Mesenchymal stem cell (in vitro differentiated cells and primary cell): ENCODE measurements at places on chromosomes 16 and 17.
A peak's percentile ranks its signal among the peaks of the same experiment; 100 is the strongest.

DNA sequence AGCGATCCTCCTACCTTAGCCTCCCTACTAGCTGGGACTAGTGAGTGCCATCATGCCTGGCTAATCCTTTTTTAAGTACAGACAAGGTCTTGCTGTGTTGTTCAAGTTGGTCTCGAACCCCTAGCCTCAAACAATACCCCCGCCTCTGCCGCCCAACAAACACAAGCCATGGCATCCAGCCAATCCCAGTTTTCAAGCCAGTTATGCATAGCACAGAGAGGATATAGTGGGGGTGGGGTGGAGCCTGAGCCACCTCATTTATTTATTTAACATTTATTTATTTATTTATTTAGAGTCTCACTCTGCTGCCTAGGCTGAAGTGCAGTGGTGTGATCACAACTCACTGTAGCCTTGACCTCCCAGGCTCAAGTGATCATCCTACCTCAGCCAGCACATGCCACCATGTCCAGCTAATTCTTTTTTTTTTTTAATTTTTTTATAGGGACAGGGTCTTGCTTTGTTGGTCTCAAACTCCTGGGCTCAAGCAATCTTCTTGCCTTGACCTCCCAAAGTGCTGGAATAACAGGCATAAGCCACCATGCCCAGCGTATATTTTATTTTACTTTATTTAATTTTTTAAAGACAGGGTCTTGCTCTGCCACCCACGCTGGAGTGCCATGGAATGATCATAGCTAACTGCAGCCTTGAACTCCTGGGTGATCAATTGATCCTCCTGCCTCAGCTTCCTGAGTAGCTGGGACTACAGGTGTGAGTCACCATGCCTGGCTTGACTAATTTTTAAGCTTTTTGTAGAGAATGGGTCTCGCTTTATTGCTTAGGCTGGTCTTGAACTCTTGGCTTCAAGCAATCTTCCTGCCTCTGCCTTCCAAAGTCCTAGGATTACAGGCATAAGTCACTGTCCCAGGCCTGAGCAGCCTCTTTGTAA is 26.2 kb upstream of the KLHL11 start:
- DNase-seq = no peak

GRCh38 chr16:24729243-24729950 is at the start of gene TNRC6A:
TSS of gene TNRC6A (plus strand) at chr16:24729651. CDS start at chr16:24729842, 191 bp downstream.
- DNase-seq = peak; percentile 93

GRCh38 chr17:18267927-18268711 is 7.7 kb downstream of the MIEF2 start:
- DNase-seq = peak; percentile 34

- peak; percentile 44 for DNase-seq
Observed at GRCh38 chr17:64183815-64184214, 53.9 kb upstream of the ERN1 start.

GRCh38 chr16:2715966-2716885 is 3.8 kb downstream of the PRSS27 start:
- no peak for DNase-seq

DNA sequence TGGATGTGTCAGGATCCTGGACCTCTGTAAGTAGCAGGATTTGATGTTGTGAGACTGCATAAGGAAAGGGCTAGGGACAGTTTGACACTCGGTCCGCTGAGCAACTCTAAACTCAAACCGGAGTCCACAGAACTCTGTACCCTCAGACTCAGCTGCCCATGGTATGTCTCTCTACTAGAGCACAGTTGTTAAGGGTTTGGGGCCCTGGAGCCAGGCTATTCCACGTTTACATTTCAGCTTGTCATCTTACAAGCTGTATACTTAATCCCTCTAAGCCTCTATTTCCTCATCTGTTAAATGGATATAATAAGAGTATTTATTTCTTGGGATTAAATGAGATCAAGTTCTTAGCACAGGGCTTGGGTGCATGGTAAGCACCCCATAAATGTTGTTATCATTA is 27.9 kb downstream of the HOXB1 start:
- DNase-seq = no peak
